OCI-M1 (cell line): ENCODE measurements at places on chromosomes 5 and 9.

DNA sequence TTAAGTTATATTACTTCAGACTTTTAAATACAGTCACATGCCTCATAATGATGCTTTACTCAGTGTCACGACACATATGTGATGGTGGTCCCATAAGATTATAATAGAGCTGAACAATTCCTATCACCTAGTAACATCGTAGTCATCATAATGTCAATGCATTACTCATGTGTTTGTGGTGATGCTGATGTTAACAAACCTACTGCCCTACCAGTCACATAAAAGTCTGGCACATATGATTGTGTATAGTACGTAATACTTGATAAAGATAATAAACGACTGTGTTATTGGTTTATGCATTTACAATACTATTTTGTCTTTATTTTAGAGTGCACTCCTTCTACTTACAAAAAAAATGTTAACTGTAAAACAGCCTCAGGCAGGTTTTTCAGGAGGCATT lies 103.7 kb downstream of the PAM start:
- no peak for DNase-seq

- DNase-seq: no peak
Measured at GRCh38 chr9:37949576-37949975, 45.6 kb upstream of the SLC25A51 start.

DNA sequence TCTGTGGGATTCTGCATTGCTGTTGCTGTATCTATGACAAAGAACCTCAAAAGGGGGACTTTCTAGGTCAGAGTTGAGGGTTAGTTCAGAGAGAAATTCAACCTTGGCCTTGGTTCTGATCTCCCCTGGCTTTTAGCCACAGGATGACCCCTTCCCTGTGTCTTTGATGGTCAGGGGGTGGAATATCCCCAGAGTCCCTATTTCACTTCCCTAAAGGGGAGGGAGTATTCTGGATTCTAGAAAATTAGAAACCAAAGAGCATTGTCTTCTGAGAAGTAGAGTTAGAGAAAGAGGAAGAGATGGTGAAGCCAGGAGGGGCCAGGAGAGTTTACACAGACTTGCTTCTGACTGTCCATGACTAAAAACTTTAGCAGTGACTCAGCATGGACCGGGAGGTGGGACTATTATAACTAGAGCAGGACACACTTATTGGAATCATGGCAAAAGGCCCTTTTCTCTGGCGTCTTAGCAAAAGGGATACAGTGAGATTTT lies 56.2 kb upstream of the LPAR1 start:
- peak; percentile 91 for DNase-seq

DNA sequence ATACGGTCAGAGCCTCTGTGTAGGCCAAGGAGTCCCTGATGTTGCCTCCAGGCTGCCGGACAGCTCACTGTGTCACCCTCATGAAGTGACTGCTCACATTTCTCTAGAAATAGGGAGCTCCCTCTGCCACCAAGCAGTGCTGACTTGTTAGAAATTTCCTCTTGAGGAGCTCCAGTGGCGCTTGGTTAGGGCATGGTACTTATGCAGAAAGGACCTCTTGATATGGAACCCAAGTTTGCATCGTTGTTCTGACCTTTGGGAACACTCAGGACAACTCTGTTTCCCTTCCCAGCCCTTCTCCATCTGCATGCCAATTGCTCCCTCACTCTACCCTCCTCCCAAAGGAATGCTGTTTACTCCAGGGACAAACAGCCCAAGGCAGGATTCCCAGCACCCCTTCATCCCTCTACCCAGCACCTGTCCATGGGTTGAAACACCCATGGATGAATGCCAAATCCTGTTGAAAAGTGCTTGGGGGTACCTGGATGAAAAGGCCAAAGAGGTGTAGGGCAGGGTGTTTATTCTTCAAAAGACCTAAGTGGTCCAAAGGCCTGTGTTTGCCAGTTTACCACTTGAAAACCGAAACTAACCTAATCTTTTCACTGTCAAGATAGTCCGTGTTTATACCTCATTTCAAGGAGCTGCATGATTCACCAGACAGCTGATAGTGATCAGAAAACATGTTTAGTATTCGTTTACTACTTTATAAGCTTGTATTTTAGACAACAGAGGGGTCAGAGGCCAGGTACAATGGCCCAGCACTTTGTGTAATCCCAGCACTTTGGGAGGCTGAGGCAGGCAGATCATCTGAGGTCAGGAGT lies 51.1 kb downstream of the KLF4 start:
- no peak for DNase-seq

GRCh38 chr5:127907907-127908306 lies 175.7 kb upstream of the SLC12A2 start:
- DNase-seq: no peak

- no peak for DNase-seq
Measured at GRCh38 chr5:53429706-53430105, 50.7 kb upstream of the FST start.

- no peak for DNase-seq
Measured at GRCh38 chr5:92890841-92891244, 690.2 kb downstream of the NR2F1-AS1 start.

DNA sequence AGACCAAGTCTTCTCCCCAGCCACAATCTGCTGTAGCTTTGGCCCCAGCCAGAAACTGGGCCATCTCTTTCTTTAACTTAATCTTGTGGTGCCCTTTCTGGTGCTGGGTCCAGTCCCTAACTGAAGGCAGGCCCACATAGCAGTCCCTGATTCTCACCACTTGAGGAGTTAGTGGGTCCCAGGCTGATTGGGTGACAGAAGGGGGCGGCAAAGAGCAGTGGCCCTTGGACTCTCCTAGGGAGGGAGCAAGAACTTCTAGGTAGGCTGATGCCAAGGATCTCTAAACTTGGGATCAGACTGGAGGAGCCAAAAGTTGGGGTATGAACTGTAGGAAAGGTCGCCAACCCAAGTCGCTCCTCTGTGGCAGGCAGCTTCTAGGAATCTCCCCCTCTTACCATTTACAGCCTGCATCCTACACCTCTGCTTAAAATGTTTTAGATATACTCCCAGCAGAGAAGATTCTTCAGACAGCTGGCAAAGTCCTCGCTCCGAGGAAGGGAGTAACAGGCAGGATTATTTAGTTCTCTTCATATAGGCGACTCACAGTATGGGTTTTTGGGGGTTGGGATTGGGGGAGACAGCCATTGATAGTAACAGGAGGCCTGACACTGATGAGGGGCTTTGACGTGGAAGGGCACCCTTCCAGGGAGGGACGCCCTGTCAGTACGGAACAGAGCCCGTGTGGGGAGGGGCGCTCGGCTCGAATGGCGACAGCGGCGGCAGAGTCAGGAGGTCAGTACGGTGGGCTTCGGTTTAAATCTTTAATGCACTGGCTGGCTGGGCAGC lies 2.0 kb upstream of the CCL27 start:
- DNase-seq: peak; percentile 90

DNA sequence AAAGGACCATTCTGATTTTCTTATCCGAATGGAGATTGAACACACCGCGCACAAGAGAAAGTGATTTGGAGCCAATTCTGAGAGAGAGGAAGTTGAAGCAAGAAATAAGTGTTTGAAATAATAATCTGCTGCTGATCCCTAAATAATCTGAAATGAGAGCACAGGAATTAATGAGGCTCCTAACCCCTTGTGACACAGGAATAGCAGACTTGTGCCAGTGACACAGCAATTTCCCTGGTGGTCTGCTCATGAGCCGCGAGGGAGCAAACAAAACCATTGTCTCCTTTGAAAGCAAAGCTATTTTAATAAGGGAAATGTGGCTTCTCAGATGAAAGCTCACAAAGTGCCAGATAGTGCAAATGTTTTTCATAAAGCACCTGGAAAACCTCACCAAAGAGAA lies 936.1 kb upstream of the WWC1 start:
- no peak for DNase-seq

DNA sequence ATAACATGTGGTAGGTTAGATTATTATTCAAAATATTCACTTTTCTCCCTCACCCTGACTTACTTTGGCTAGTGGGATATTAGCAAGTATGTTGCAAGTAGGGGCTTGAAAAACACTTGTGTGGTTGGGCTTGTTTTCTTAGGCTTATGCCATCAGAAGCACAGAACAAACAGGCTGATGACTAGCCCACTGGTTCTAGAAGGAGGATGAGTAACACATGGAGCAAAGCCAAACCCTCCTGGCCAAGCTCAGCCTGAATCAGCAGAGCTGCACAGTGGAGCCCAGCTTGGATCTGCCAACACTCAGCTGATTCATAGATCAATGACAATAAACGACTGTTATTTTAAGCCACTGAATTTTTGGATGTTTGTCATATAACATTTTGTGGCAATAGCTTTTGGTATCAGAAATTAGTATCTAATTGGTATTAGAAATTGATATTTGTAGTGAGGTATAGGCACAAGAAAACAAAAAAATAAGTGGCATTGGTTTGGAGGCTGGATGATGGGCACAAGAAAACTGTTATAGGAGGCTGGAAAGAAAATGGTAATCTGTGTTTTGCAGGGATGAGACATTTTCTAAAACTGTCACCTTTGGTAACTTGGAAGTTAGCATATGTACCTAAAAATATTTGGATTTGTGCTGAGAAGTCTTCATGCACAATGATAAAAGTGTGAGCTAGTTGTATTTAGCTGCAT lies 46.1 kb upstream of the ZBED3 start:
- DNase-seq: peak; percentile 2

- no peak for DNase-seq
Measured at GRCh38 chr9:12703996-12704395, 10.8 kb downstream of the TYRP1 start.

DNA sequence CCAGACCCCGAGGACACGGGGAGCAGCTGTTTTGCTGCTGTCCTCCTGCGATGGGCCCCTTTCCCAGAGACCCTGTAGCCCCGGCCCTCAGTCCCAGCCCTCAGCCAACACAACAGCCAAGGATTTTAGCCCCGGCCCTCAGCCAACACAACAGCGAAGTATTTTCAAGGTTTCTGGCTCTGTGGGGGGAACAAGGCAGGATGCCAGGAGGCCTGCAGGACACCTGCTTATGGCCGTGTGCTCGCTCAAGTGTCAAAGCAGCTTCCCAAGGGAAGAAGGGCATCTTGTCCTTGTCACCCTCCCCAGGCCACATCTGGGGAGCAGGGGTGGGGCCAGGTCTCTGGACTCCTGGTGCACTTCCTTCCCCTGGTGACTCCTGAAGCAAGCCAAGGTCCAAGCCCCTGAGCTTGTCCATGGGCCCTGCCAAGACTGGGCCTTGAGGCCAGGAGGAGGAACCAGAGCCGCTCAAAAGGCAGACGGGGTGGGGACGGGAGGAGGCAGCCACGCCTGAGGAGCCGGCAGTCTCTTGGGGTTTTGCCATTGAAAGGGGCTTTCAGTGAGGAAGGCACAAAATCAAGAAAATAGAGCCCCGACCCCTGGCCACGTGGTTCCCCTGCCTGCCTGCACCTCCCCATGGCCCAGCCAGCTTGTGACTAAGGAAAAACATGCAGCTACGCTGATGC lies 10.8 kb downstream of the KCNT1 start:
- DNase-seq: no peak

- no peak for DNase-seq
Measured at GRCh38 chr5:61141801-61142200, 20.5 kb downstream of the SMIM15 start.

DNA sequence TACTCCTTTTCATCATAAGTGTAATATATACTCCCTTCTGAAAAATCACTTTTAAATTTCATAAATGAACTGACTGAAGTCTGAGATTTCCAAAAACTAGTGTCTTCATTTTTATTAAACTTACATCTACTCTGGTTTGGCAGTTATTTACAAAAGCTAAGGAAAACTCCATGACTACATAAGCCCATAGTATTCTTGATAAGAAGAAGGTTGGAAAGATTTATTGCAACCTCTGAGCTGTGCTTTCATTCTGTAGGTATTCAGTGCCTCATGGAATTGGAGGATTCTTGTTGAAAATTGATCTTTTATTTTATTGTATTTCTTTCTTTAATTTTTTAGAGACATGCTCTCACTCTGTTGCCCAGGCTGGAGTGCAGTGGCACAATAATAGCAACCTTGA lies 41.7 kb downstream of the GNAQ start:
- no peak for DNase-seq

GRCh38 chr9:87237336-87237735 lies 260.3 kb upstream of the DAPK1 start:
- no peak for DNase-seq

GRCh38 chr5:179130101-179130681 lies 70.0 kb downstream of the ZNF354C start:
- DNase-seq: no peak

- DNase-seq: no peak
Measured at GRCh38 chr5:1446602-1447343, 1.5 kb upstream of the SLC6A3 start.

DNA sequence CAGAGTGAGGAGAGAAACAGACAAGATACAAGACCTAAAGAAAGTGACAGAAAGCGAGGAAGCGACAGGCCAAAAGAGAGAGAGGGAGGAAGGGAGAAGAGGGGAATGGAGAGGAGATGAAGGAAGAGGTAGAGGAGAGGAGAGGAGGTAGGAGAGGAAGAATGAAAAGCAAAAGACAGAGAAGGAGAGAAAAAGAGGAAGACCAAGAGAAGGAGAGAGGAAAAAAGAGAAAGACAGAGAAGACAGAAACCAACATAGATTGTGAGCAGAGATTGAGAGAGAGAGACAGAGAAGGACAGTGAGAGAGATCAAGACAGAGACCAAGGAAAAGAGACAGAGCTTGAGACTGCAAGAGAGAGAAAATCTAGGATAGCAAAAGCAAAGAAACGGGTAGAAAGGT lies 58.6 kb upstream of the FNIP1 start:
- no peak for DNase-seq

GRCh38 chr5:164663198-164663989 lies 1158.0 kb downstream of the MAT2B start:
- no peak for DNase-seq

GRCh38 chr9:12230708-12231107 lies 462.5 kb upstream of the TYRP1 start:
- DNase-seq: peak; percentile 98

DNA sequence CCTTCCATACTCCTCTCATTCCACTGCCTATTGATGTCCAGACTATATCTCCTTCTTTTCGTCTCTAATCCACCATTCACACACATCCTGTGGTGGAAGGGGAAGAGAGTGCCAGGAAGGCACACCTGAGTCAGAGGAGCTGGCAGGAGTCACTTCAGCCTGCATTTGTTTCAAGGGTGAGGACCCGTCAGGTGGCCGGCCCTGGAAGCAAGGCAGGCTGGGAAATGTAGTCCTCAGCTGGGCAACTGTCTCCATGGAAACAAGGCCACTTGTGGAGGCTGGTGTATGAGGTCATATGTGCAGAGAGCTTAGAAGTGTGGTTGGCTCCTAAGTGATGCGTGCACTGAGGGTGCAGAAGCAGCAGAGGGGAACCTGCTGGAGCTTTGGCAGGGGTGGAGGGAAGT lies 278.4 kb downstream of the NSG2 start:
- DNase-seq: peak; percentile 3

- DNase-seq: no peak
Measured at GRCh38 chr9:19140259-19140658, 13.0 kb upstream of the PLIN2 start.

GRCh38 chr9:128473104-128473503 lies 17.3 kb downstream of the ODF2 start:
- no peak for DNase-seq
